Kidney epithelial cell (primary cell): ENCODE measurements at places on chromosomes 11 and 22.

DNA sequence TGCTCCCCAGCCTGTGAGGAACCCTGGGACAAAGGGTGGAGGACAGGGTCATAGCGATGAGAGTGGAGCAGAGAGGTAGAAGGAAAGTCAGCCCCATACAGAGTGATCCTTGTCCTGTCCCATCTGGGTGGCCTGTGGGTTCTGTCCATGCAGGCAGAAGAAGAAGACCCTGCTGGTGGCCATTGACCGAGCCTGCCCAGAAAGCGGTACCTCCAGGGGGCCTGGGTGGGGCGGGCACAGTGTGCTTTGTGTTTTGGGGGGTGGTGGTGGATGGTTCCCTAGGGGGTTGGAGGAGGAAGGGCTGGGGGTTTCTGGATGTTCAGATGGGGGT, 7.9 kb downstream of the SIDT2 start:
- no peak for DNase-seq

- no peak for DNase-seq
Measured at GRCh38 chr22:43231724-43232034, 44.7 kb upstream of the TTLL12 start.

GRCh38 chr22:29810216-29810615, 27.9 kb downstream of the ASCC2 start:
- no peak for DNase-seq

GRCh38 chr22:31652911-31653684, 8.9 kb downstream of the PISD start:
- DNase-seq, result no peak

- no peak for DNase-seq
Measured at GRCh38 chr22:45476814-45477213, 25.9 kb upstream of the FBLN1 start.

DNA sequence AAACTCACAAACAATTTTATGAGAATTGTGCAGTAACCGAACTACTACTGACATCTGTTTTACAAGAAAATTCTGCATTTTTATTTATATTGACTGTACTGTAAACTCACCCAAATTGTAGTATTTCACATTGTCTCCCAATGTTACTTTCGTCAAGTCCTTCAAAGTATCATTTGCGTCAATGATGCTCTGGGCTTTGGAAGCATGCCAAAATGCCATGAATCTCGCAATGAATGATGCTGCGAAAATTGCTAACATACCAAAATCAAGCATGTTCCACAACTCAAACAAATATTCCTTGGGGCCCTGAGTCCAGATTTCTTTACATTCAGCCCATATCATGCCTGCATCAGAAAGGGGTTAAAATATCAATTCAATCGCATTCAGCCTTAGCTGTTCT, 107.6 kb downstream of the TRPC6 start:
- no peak for DNase-seq

GRCh38 chr11:108498046-108498815, at the start of gene POGLUT3:
Gene POGLUT3, minus strand, starts transcription at chr11:108498384. Its CDS starts 18 bp downstream, at chr11:108498366.
- DNase-seq, result no peak

DNA sequence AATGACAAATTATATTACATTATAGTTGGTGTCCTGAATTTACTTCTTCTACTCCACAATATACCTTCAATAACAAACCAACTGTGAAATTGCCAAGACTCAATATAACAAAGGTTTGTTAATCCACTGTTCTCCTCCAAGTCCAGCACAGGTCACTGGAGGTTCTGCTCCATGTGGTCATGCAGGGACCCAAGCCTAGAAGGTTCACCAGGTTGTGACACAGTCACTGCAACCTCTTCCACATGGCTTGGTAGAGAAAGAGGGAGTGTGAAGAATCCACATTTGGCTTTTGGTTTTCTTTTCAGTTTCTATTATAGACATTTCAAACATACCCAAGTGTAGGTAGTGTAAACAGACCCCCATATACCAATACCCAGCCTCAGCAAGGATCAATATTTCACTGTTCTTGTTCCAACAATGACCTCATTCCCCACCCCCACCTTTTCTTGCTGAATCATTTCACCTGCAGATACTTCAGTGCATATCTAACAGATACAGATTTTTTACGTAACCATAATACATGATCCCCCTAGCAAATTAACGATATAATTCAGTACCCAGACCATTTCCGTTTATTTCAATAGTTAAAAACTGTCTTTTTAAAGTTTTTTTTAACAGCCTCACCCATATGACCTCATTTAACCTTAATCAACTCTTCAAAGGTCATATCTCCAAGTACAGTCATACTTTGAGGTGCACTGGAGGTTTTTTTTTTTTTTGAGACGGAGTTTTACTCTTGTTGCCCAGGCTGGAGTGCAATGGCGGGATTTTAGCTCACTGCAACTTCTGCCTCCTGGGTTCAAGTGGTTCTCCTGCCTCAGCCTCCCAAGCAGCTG, 14.1 kb downstream of the FGF19 start:
- no peak for DNase-seq

- DNase-seq, result no peak
Measured at GRCh38 chr22:32994041-32994830, 63.9 kb downstream of the SYN3 start.

- DNase-seq, result no peak
Measured at GRCh38 chr11:125935056-125935455, 10.8 kb upstream of the VSIG10L2 start.

GRCh38 chr11:133712051-133712560, 133.2 kb downstream of the SPATA19 start:
- DNase-seq, result no peak

- DNase-seq, result no peak
Measured at GRCh38 chr11:132242632-132243031, 872.2 kb downstream of the NTM start.

GRCh38 chr11:109821511-109821910, 271.7 kb upstream of the ZC3H12C start:
- DNase-seq, result no peak

- no peak for DNase-seq
Measured at GRCh38 chr22:37433786-37434185, 6.5 kb upstream of the ELFN2 start.

- DNase-seq, result no peak
Measured at GRCh38 chr22:46676479-46676878, 56.3 kb downstream of the GRAMD4 start.

- DNase-seq, result no peak
Measured at GRCh38 chr11:18633256-18634139, 644 bp downstream of the SPTY2D1 start.

DNA sequence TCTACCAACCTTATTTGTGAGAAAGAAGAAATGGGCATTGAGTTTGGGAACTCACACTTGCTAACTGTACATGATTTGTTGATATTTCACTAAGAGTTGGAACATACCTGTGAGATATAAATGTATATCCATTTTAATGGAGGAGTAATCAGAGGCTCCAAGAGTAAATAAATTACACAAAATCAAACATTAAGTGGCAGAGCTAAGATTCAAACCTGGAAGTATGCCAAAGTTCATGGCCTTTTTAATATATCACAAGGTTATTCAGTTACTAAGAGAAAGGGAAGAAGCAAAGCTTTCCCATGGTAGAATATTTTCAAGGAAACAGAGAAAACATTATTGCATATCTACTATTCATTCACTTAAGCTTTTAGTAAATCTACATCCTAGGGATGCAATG, 1641.1 kb downstream of the FAM181B start:
- DNase-seq, result no peak

DNA sequence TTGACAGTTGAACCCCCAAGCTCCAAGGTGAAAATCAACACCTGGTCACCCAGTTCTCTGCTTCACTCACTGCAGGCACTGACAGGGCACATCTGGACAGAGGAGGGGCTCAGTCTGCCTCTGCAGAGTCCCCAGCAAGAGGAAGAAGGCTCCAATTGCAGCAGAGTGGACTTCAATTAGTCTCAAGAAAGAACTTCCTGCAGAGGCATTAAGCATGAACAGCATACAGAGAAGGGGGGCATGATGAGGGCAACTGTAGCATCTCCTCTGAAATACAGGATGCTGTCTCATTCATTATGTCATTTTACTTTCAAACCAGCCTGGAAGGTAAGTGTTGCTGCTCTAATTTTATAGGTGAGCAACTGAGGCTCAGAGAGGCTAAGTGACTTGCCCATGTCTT, 11.1 kb downstream of the GDPD5 start:
- DNase-seq, result no peak

DNA sequence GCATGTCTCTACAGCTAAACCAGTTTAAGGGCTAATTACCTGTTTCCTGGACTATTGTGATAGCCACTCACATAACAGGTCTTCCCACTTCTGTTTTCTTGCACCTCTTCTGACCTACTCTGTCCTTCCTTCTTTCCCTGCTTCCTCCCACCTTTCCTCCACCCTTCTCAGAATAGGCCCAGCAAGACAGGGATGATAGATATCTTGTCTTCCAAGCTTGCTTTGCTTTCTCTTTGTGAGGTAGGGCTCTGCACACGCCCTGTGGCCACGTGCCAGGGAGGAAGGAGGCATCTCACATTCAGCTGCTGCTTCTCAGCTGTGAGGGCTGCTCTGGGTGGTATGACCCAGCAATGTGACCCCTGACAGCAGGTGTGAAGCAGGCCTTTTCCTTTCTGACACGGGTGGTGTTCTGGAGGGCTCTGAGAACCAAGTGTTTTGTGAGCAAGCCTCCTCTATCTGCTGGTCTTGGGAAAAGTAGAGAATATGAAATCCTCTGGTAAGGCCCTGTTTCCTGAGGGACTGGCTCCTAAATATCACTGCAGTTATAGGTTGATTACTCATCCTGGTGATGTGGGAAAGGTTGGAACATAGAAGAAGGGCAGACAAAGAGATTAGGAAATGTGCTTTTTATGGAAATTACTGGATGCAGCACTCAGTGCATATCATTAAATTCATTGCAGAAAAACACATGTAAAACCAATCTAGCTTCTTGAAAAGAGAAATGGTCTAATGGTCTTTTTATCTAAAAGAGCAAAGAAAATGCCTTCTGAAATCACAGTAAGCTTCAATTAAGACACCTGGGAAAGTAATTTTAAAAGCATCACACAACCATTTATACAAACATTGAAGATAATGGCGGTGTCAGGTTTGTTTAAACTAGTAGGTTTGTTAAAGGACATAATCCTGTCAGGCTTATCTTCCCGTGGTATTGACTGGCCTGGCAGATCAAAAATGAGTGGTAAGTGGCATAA, 8.5 kb downstream of the AMOTL1 start:
- DNase-seq, result no peak

DNA sequence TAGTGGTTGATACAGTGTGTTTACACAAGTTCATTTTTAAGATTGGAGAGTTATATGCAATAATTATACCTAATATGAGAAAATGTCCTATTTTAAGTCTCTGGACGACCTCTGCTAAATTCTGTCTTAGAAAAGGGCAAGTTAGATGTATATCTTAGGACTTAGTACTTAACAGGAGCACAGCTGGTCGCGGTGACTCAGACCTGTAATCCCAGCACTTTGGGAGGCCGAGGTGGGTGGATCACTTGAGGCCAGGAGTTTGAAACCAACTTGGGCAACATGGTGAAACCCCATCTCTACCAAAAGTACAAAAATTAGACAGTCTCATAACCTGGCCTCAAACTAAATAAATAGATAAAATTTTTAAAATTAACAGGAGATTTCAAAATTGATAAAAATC, 27.2 kb downstream of the BSX start:
- no peak for DNase-seq

DNA sequence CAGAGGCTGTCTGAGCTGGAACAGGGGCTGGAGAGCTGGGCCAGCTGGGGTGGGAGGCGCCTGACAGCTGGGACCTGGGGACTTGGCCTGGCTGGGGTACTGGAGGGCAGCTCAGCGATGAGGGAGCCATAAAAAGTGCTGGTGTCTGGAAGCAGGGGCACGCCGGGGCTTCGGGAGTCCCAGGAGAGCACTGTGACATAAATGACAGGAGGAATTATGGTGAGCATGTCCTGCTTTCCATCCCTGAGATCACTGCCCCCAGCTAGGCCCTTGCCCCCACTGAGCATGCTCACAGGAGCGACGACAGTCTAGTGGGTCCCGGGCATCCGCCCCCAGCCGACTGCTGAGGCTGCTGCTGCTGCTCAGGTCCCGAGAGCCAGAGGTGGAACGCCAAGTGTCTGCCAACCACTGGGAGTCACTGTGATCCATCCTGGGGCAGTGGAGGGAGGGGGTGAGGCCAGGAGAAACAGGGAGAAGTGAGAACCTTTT, 6.2 kb downstream of the ROBO4 start:
- no peak for DNase-seq

DNA sequence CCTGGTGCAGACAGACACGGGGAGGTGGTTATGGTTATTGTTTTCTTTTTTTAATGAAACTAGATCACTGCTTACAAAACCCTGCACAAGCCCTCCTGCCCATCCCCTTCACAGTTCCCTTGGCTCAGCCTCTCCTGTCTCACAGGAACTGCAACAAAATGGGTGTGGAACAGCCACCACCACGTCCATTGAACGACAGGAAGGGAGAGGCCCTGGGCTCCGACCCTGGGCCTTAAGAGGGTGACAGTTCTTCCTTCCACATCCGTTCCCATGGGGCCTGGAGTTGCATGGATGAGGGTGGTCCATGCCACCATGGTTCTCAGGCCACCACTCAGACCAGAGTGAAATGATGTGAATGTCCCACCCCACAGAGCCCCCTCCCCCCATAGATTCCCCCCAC, 15.7 kb downstream of the PRPF19 start:
- DNase-seq, result no peak

- no peak for DNase-seq
Measured at GRCh38 chr11:17735818-17736578, 1.4 kb downstream of the KCNC1 start.

DNA sequence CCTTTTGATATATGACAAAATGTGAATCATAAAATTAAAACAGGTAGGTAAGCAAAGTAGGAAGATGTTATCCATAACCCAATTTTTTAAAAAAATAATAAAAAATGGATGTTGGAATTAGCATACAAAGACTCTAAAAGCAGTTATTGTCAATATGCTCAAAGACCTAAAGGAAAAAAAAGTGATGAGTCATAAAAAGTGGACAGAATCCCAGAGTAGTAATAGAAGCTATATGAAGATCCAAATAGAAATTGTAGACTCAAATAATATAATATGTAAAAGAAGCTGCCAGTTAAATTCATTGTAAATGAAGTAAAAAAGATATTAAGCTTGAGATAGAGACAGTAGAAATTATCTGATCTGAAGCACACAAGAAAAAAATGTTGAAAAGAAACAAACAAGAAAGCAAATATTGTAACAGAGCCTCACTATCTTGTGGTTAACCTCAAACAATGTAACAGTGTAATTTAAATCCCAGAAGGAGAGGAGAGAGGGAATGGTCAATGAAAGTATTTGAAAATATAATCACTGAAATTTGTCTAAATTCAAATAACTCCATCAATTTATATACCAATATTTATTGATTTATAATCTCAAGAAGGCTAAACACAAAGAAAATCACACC, 773.4 kb upstream of the RAG2 start:
- DNase-seq, result no peak

DNA sequence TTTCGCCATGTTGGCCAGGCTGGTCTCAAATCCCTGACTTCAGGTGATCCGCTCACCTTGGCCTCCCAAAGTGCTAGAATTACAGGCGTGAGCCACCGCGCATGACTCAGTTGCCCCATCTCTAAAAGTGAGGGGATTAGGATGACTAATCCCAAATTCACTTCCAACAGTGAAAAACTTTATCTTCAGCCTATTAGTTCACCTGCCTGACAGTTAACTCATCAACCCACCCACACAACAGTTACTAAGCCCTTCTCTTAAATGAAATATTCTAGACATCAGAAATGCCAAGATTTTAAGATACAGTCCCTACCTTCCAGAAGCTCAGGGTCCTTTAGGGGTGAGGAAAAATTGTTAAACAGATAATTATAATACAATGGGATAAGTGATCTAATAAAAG, 2.0 kb upstream of the ANKRD42 start:
- no peak for DNase-seq
